ENCODE measurements at places on chromosomes 16 and 17.

- no peak for DNase-seq
These were observed 484.7 kb downstream of the NPIPA7 start for GRCh38 chr16:16863672-16864071.

GRCh38 chr16:61820398-61820797 lies 215.8 kb downstream of the CDH8 start:
- no peak for DNase-seq

DNA sequence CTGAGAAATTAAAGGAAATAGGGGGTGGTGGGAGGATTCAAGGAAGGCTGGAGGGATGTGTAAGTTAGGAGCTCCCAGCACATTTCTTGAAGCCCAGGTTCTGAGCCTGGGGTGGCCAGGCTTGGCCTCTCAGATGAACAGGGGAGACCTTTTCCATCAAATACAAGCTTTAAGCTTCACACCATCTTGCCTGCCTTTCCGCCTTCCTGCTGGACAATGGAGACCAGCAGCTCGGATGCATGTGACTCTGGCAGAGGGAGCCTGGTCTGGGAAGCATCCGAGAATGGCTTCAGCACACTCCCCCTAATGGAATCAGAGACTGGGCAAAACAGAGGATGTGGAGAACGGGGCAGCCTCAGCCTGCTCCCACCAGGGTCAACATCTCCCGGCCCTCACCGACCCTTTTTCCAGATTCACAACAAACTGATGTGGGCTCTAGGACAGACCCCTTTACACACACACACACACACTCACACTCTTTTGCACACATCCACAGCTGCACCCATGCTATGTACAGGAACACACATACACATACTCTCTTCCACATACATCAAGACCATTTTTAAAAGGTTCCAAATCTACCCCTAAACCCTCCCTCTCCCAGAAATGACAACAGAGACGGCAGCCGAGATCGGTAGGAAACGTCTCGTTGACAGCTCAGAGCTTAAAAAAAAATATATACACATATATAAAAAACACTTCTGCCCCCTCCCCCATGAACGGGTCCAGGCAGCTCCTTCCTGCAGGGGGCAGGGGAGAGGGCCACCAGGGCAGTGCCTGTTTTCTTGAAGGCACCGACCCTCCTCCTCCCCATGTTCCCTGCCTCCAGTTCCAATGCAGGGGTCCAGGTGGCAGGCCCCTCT lies 6.5 kb upstream of the ATXN7L3 start:
- DNase-seq: no peak

DNA sequence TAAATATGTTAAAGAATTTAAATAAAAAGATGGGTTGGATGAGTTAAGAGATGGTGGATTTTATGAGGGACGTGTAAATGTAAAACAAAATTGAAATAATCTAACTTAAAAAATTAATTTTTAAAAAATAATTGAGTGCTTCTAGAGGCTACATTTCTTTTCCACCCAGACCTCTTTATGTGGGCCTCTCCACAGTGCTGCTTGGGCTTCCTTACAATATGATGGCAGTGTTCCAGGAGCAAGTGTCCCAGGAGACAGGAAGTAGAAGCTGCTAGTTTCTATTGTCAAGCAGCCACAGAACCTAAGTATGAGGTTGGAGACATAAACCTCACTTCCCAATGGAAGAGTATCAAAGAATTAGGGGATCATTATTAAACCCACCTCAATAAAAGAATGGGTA lies 205.7 kb upstream of the CPHXL start:
- no peak for DNase-seq

DNA sequence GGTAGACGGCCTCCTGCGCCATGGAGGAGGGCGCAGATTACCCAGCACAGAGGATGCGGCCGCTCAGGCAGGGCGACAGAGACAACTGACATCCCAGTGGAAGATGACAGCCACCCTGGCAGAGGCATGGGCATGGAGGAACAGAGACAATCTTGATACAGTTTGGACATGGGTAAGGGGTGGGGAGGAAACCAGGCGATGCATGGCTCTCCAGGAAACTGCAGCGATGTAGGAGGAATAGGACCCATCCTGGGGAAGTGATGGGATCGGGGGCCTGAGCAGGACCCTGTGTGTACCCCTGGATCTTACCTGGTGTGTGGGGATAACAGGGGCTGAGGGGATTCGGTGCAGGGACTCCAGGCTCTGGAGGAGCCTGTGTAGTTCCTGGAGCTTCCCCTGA lies 4.6 kb downstream of the OSBPL7 start:
- no peak for DNase-seq

All from NCI-H774 (cell line).